ENCODE measurements at places on chromosomes 7 and 10. TPM values are rescaled to one million over a fixed set of nuclear protein-coding genes. Genes with fewer than 3 reads are reported as not detected.

UPP1 gene
- 53.6 TPM for total RNA-seq

VPS37D gene
- total RNA-seq, result 2.0 TPM

GOT1 gene
- 40.7 TPM for total RNA-seq

FRA10AC1 gene
- total RNA-seq, result 17.2 TPM

TFAM gene
- 45.1 TPM for total RNA-seq

TEX36 gene
- not detected for total RNA-seq

- H3K27me3 ChIP-seq, result no peaks in the 10 kb centered on the region
- no peaks in the 10 kb centered on the region for H3K4me1 ChIP-seq
- no peak for DNase-seq
- no peak overlapping the region for H3K4me3 ChIP-seq
- H3K36me3 ChIP-seq, result no peaks in the 10 kb centered on the region
These were observed 38.1 kb upstream of the FOXI2 start for GRCh38 chr10:127698886-127699285.

- no peak overlapping the region for H3K27ac ChIP-seq
- H3K4me1 ChIP-seq, result no peaks in the 10 kb centered on the region
- H3K36me3 ChIP-seq, result no peaks in the 10 kb centered on the region
- no peak for DNase-seq
These were observed 6.7 kb upstream of the OTUD1 start for GRCh38 chr10:23432166-23432565.

GRCh38 chr10:53646525-53646924 lies 873.9 kb upstream of the MBL2 start:
- no peak for DNase-seq
- no peaks in the 10 kb centered on the region for H3K27me3 ChIP-seq
- H3K4me3 ChIP-seq, result no peak overlapping the region
- no peaks in the 10 kb centered on the region for H3K4me1 ChIP-seq

- H3K27me3 ChIP-seq, result no peaks in the 10 kb centered on the region
- no peak overlapping the region for H3K27ac ChIP-seq
- H3K4me3 ChIP-seq, result no peak overlapping the region
- H3K36me3 ChIP-seq, result no peaks in the 10 kb centered on the region
- no peak for DNase-seq
These were observed 16.1 kb upstream of the DMBT1 start for GRCh38 chr10:122544493-122544892.

GRCh38 chr10:79494871-79495705 lies 17.2 kb upstream of the EIF5AL1 start:
- H3K27ac ChIP-seq, result no peak overlapping the region
- H3K4me3 ChIP-seq, result no peak overlapping the region
- no peaks in the 10 kb centered on the region for H3K4me1 ChIP-seq
- no peaks in the 10 kb centered on the region for H3K36me3 ChIP-seq

DNA sequence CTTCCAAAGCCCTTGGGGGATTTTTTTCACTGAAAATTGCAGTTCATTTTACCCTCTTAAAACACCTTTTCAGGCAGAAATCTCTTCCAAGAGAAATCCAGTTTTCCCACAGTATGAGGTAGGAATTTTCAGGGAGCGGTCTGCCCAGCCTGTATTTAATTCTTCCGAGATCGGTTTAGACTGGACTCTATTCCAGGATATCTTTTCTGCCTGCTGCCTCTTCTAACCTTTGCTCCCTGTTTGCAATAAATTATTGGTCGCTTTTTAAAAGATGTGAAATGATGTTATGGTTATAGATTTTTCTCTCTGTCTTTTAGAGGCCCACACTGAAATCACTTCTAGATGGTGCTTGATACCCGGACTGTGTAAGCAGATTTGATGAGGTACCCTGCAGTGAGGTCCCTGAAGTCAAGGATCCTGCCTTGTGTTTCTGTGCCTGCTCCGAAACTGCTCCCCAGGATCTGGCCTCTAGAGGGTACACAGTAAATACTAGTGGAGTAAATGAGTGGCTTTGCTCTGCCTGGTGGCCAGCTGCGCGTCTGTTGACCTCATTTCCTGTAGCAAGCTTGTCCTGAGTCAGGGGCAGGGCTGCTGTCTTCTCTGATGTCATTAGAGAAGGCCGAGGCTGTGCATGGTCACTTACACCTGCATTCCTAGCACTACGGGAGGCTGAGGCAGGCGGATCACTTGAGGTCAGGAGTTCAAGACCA lies 191.6 kb downstream of the FANK1 start:
- no peaks in the 10 kb centered on the region for H3K36me3 ChIP-seq
- H3K4me3 ChIP-seq, result no peak overlapping the region
- H3K4me1 ChIP-seq, result no peaks in the 10 kb centered on the region
- no peaks in the 10 kb centered on the region for H3K27me3 ChIP-seq
- no peak for DNase-seq

DNA sequence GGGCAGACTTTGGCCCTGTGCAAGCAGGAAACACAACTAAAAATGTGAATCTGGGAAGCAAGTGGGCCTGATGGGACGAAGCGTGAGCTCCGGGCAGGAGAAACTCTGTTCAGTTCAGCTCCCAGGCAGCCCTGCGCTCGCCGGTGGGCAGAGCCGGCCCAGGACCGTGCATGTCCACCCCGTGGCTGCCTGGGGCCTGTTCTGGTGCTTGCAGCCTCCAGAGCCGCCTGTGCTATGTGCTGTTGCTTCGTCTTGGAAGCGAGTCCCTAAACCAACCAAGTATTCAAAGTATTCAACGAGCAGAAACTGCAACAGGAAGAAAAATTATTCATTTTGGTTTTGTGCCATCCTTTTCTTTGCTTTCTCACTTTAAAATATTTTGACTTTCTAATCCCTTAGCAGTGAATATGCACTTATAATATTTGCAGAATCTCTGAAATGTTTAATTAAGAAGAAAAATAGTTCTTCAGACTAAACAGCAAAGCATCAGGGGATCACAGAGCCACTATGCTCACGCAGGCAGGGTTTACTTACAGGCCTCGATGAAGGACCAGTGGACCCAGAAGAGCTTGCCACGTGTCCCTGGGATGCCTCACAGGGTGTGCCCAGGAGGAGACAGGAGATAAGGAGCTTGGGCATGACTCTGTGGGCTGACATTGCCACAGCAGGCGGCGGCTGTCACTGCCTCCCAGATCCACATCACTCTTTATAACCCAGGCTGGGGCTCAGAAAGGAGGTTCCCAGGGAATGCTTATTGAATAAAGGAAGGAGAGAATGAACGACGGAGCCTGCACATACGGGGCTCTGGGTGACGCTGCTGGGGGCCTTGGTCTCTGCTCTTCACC lies 45.6 kb downstream of the VIPR2 start:
- H3K4me1 ChIP-seq, result no peaks in the 10 kb centered on the region
- no peak overlapping the region for H3K27ac ChIP-seq
- no peak overlapping the region for H3K4me3 ChIP-seq
- no peaks in the 10 kb centered on the region for H3K36me3 ChIP-seq

GRCh38 chr10:101143345-101143630 lies 12.2 kb downstream of the TLX1 start:
- H3K27ac ChIP-seq, result no peak overlapping the region
- H3K4me1 ChIP-seq, result no peaks in the 10 kb centered on the region
- no peak for DNase-seq
- H3K27me3 ChIP-seq, result peaks cover 87% of the 10 kb centered on the region

DNA sequence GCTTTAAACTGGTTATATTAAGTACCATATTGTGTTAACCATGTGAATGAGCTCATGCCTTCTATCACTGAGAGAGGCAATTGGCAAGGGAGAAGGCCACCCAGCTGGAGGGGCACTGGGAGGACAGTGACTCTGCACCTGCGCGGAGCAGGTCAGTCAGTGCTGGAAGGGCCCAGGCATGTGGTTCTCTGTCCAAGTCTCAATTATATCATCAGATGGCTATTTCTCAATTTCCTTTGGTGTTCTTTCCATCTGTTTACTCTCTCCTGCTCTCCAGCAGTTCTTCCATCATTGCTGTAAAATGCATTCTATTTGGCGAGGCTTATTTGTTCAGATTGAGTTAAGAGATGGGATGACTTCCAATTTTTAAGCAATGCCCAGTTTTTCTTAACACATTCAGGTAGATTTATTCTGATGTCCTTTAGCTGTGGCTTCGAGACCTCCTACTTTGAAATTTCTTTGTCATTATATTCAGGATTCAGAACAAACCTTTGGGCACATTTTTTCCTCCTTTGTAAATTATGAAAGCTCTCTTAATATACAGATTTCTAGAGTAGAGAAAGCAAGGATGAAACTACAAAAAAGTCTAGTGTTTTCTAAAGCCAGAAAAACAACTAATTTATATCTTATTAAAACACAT lies 159.3 kb downstream of the BMPER start:
- H3K27me3 ChIP-seq, result no peaks in the 10 kb centered on the region
- no peak overlapping the region for H3K27ac ChIP-seq
- no peaks in the 10 kb centered on the region for H3K36me3 ChIP-seq
- DNase-seq, result no peak

DNA sequence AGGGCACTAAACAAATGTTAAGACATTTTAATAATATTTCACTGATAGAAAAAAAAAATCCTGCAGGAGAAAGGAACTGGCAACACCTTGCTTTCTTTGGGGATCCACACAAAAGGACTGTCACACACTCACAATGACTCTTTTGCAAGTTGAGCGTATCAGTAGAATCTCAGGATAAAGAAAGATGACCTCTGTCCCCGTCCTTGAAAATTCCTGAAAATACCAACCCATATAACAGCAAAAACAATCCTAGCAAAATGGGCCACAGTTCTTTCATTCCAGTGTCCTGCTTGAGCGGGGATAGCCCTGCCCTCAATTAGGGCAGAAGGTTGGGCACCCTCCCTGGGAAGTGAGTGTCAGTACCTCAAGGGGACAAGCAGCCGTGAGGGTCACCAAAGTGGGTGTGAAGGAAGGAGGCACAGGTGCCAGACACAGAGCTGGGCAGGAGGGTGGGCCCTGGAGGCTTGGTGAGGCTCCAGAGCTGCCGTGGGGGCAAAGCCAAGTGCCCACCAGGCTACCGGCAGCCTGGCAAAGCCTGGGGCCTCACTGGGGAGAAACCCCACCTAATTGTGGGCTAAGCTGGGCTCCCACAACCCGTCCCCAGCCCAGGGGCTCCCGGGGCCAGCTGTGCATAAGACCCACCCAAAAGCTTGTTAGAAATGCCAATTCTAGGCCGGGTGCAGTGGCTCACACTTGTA lies 2.8 kb downstream of the WDR86 start:
- no peak overlapping the region for H3K4me3 ChIP-seq
- no peak for DNase-seq
- no peaks in the 10 kb centered on the region for H3K36me3 ChIP-seq

- H3K4me3 ChIP-seq, result no peak overlapping the region
- DNase-seq, result no peak
- no peaks in the 10 kb centered on the region for H3K27me3 ChIP-seq
- H3K36me3 ChIP-seq, result no peaks in the 10 kb centered on the region
- no peaks in the 10 kb centered on the region for H3K4me1 ChIP-seq
- H3K27ac ChIP-seq, result no peak overlapping the region
These were observed 120.1 kb upstream of the AGK start for GRCh38 chr7:141431140-141431479.

GRCh38 chr10:32687546-32687945 lies 241.6 kb downstream of the CCDC7 start:
- no peaks in the 10 kb centered on the region for H3K36me3 ChIP-seq
- H3K27me3 ChIP-seq, result no peaks in the 10 kb centered on the region
- no peak overlapping the region for H3K4me3 ChIP-seq
- no peaks in the 10 kb centered on the region for H3K4me1 ChIP-seq

DNA sequence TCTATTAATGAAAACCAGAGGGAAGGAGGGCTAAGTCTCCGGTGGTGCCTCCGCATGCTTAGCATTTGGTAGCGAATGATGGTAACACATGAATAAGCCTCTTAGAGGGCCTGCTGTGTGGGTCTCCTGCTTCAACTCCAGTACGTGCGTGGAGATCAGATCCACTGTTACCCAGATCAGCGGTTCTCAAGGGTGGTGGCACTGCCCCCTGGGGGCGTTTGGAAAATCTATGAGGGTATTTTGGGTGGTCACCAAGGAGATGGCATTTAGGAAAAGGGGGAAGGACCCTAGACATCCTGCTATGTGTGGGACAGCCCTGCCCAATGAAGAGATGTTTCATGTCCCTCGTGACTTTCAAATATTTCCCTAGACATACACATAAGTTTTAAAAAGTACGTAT lies 57.1 kb upstream of the TM9SF3 start:
- no peaks in the 10 kb centered on the region for H3K36me3 ChIP-seq
- no peak overlapping the region for H3K27ac ChIP-seq
- no peaks in the 10 kb centered on the region for H3K27me3 ChIP-seq
- no peak for DNase-seq

DNA sequence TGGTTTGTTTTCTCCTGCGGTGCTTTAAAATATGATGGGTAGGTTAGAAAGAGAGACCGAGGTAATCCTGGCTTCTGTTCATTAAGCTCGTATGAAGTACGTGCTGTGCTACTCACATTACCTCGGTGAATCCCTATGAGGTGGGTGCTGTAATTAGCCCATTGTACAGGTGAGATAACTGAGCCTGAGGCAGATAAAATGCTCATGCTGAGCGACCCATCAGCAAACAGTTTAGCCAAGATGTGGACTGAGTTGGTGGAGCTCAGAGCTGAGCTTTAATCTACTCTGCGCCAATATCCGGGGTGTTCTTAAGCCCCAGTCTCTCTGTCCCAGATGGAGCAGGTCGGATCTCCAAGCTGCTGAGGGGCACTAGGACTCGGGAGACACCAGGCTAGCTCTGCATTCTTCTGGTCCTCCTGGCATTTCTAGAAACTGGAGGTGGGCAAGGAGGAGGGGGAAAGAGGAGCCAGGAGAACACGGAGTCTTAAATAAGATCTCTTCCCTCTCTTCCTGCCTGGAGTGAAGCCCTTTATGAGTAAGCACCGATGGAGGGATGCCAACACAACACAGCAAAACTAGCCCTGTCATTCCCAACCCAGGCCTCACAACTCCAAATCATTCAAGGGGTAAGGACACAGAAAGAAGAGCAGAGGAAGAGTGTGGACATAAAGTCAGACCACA lies 458.5 kb downstream of the KCNMA1 start:
- H3K4me1 ChIP-seq, result peaks cover 12% of the 10 kb centered on the region
- H3K27ac ChIP-seq, result no peak overlapping the region
- no peak overlapping the region for H3K4me3 ChIP-seq
- peak; percentile 47 for DNase-seq
